ENCODE measurements at places on chromosomes 1 and 21.

DNA sequence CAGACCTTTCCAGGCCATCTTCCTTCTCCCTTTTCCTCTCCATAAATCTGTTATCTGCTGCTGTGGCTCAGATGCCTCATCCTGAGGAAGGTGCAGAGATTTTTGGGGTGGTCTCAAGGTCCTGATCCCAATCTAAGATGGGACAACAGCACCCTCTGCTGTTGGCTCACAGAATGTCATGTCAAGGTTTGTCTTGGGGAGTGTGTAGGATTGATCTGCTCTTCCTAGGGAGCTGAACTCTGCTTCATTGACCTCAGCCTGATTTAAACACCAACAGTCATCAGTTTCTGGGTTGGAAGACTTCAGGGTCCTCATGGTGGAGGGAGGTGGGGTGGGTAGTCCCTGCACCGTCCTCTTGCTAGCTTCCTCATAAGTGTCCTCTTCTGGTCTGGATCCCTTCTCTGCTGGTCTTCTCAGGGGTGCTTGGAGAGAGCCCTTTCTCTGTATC lies 62.8 kb upstream of the LAX1 start:
- peak; percentile 53 for DNase-seq

- DNase-seq: no peak
These were observed 37.2 kb downstream of the GNB1 start for GRCh38 chr1:1853593-1854257.

DNA sequence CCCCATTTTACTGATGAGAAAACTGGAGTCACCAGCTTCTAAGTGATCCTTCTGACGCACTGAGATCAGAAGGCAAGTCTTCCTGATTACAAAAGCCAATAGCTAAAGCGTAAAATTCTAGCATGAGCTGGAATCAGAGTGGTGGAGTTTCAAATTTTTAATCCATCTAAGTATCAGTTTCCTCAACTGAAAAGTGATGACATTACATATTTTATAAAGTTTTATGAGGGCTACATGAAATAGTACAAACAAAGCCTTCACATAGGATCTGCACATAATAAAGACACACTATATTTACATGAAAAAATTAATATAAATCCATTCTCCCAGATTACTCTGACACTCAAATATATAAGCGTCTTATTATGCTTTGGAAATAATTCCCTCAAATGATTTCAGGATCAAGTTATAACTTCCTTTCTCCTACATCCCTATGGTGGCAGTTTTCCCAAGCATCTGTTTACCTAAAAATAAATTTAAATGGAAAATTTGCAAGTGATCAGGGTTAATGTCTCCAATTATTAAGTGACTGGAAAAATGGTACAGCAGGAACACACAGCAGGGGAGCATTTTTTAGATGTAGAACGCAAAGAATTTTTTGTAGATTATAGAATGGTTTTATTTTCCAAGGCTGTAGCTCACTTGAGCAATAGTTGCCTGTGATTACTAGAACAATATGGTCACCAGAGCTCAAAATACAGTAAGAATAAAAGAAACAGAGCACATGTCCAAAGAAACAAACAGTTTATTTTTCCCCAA lies 490.4 kb upstream of the C1orf87 start:
- DNase-seq: no peak

- no peak for DNase-seq
These were observed 274.0 kb upstream of the TMPRSS15 start for GRCh38 chr21:18677632-18678031.

GRCh38 chr1:37692834-37693175 lies 489 bp downstream of the CDCA8 start:
- DNase-seq: no peak

- DNase-seq: peak; percentile 34
These were observed 29.6 kb upstream of the RGS8 start for GRCh38 chr1:182713939-182714338.

GRCh38 chr1:25017436-25018109 lies 87.5 kb upstream of the RUNX3 start:
- no peak for DNase-seq

DNA sequence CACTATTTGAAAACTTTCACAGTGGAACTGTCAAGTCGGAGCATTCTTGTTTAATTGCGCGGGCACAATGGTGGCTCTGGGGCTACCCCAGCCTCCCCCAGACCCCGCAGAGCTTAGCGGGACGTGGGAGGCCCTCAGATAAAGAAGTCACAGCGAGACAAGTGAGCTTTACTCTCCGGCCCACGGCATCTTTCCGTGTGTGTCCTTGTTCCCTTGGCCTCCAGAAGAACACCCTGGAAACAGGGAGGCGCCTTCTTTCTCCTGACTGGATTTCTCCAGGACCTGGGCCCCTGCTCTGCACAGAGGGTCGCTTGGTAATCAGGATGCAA lies 382.8 kb downstream of the RRAGC start:
- no peak for DNase-seq

DNA sequence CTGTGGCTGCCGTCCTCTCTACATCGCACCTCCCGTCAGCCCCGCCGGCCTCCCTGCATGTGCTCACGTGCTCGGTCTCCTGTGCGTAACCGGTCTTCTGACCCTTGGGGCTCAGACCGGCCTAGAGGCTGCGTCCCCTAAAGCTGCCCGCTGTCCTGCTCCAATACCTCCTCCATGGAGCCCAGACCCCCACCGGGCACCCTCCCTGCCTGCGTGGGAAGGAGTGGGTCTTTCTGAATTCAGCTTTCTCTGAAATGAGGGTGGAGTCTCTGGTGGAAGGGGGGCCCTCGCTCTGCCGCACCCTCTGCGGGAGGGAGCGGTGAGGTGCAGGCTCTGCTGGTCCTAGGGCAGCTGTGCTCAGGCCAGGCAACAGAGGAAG lies 18.7 kb upstream of the POFUT2 start:
- no peak for DNase-seq

GRCh38 chr1:117685936-117686806 lies 80.3 kb downstream of the TENT5C start:
- no peak for DNase-seq

- peak; percentile 2 for DNase-seq
These were observed 150.6 kb downstream of the RWDD3 start for GRCh38 chr1:95384567-95384966.

GRCh38 chr1:240109920-240110636 lies 18.4 kb downstream of the FMN2 start:
- DNase-seq: no peak

- DNase-seq: no peak
These were observed 117.7 kb downstream of the ERG start for GRCh38 chr21:38380481-38381137.

GRCh38 chr1:10694274-10694632 lies 102.2 kb downstream of the CASZ1 start:
- DNase-seq: no peak

DNA sequence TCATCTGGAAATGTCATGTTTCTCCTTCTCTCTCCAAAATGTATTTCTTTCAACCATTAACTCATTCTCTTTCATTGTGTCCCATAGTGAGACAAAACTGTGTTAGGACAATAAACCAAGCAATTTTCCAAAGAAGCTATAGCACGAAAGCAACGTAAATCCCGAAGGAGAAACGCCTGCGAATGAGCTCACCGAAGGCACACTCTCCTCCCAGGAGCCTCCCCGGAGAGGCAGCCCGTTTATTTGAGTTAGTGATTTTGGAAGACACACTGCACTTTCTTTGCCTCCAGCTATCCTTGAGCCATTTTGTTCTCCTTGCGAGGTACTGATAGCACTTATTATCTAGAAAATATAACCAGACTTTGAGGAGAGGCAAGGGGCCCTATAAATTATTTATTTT lies 41.2 kb downstream of the RSPH1 start:
- no peak for DNase-seq

DNA sequence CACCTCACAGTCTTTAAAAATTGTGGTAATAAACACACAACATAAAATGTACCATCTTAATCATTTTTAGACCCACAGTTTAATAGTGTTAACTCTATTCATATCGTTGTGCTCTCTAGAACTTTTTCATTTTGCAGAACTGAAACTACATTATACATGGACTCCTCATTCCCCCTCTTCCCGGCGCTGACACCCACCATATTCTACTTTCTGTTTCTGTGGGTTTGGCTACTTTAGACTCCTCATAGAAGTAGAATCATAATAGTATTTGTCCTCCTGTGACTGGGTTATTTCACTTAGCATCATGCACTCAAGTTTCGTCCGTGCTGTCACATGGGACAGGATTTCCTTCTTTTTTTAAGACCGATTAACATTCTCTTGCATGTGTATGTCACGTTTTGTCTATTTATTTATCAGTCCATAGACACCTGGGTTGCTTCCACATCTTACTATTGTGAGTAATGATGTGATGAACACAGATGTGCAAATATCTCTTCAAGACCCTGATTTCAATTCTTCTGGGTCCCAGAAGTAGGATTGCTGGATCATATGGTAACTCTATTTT lies 62.9 kb upstream of the TMPRSS2 start:
- no peak for DNase-seq

DNA sequence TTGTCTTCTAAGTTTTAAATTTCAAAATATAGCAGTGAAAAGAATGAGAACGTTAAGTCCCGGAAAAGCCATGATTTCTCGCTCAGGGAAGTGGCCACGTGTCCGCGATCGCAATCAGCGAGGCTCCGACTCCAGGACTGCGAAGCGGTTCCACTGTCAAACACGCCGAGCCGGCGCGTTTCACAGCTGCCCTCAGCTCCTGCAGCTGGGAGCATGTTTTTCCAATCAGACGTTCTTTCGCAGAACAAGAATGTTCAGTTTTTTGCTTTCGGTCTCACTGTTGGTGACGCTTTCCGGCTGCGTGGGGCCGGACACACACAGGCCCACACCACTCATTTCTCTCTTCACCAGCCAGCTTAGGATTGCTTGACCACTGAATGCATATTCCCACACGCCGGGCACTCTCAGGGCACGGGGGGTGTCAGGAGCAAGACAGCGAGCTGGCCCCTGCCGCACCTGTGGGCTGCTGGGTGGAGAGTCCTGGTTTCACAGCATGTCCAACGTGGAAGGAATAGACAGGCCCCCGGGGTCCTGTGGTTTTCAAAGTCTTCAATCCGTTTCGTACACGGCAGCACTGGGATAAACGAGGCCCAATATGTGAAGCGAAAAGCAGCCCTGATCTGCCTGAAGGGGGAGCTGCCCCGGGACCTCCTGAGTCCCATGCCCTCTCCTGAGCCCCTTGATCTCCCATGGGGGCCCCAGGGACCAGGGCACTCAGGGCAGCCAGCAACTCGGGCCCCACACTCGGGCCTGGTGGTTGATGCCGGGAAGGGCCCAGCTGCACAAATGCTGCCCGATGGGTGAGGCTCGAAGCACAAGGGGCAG lies 47.3 kb upstream of the COL18A1 start:
- DNase-seq: no peak

- no peak for DNase-seq
These were observed 106.2 kb downstream of the RUNX1 start for GRCh38 chr21:34942911-34943310.

DNA sequence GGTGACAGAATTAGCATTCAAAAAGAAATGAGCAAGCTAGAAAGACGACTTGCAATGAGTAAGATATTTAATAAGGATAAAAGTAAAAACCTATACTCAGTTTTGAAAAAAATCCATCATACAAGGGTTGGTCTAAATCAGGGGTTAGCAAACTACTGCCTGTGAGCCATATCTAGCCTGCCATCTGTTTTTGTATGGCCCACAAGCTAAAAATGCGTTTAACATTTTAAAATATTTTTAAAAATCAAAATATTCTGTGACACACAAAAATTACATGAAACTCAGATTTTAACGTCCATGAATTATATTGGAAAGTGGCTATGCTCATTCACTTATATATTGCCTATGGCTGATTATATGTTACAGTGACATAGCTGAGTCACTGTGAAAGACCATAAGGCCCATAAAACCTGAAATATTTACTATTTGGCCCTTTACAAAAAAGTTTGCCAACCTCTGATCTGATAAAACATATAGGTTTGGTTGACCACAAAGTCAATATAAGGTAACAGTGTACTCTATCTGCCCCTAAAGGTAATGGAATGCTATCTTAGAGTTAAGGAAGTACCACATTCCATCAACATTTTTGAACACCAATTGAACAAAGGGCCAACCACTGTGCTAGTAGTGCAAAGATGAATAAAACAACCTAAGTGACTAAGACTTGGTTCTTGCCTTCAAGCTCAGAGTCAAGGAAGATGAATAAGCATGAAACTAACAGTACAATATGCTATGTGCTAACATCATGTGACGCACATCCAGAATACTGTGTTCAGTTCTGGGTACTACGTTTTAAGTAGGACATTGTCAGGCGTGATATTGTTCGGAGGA lies 3.2 kb downstream of the IFT25 start:
- no peak for DNase-seq

GRCh38 chr1:67898033-67898726 lies 64.9 kb upstream of the GNG12 start:
- no peak for DNase-seq

DNA sequence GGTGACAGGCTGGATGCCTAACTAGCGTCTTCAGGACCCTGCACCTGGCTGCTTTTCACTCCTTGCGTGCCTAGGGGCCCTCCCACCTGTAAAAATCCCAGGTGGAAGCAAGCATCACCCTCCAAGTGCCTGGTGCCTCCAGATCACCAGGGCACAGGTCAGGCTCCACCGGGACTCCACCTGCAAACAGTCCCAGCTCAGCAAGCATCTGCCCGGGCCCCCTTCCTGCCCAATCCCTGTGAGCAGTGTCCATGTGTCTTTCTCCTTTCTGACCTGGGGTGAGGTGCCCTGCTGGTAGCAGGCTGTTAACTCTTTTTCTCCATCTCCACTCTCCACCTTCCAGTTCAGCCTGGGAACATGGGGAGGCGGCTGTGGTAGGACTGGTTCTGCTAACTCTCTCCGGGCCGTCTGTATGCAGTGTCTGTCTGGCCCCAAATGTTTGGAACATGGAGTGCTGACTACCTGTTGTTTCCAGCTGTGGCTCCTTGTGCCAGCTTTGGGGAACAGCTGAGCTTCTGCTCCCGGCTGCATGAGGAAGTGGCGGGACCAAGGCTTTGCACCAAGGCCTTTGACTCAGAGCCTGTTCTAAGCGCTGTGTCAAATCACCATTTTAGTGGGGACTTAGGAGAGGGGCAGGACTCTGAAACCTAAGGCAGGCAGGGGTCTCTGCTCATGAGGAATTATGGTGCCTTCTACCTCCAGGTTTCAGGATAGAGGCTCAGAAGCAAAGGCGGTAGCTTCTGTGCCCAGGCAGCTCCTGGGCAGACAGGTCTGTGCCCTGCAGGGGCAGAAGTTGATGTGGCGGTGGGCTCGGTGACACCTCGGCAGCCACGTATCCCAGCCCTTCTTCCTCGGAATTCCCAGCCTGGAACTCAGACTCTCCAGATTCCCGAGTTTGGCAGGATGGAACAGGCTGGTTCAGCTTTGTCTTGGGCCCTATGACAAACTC lies 5.5 kb downstream of the GPR137B start:
- no peak for DNase-seq

- no peak for DNase-seq
These were observed 8.6 kb downstream of the LMOD1 start for GRCh38 chr1:201937624-201938213.

GRCh38 chr1:230504310-230504709 lies 78.2 kb upstream of the PGBD5 start:
- DNase-seq: no peak
